ENCODE measurements at places on chromosomes 11 and 22. TPM values are rescaled to one million over a fixed set of nuclear protein-coding genes. Genes with fewer than 3 reads are reported as not detected.

PLAAT5 gene
- 1.5 TPM for total RNA-seq

NUP98 gene
- 40.3 TPM for total RNA-seq

OR5B21 gene
- not detected for total RNA-seq

SCGB1D2 gene
- 4.0 TPM for total RNA-seq

OR1S2 gene
- not detected for total RNA-seq

IFITM1 gene
- total RNA-seq: 101 TPM

TRIM48 gene
- total RNA-seq: not detected

KCTD14 gene
- 0.15 TPM for total RNA-seq

SHANK2 gene
- total RNA-seq: 0.32 TPM

MS4A6A gene
- 49.3 TPM for total RNA-seq

CHRM1 gene
- 0.07 TPM for total RNA-seq

ALX4 gene
- 0.07 TPM for total RNA-seq

ADM gene
- 23.4 TPM for total RNA-seq

MGAT3 gene
- total RNA-seq: 6.3 TPM

CRYBB2 gene
- total RNA-seq: not detected

PMM1 gene
- total RNA-seq: 12.9 TPM

OR5B17 gene
- not detected for total RNA-seq

MMP11 gene
- 32.3 TPM for total RNA-seq

DLG2 gene
- 5.7 TPM for total RNA-seq

OR1S1 gene
- total RNA-seq: not detected

YAP1 gene
- total RNA-seq: 98.6 TPM

CLTCL1 gene
- 9.6 TPM for total RNA-seq

MED17 gene
- 20.3 TPM for total RNA-seq

LRRC4C gene
- total RNA-seq: 0.57 TPM

IGF2 gene
- total RNA-seq: 88.2 TPM

LMNTD2 gene
- 0.20 TPM for total RNA-seq

THOC5 gene
- total RNA-seq: 41.5 TPM

ADAMTS8 gene
- 0.42 TPM for total RNA-seq

KDM4E gene
- not detected for total RNA-seq

ACP2 gene
- 20.3 TPM for total RNA-seq

TMEM86A gene
- total RNA-seq: 4.5 TPM

ELF5 gene
- not detected for total RNA-seq

APOBEC3F gene
- total RNA-seq: 4.4 TPM

SPON1 gene
- total RNA-seq: 3.4 TPM

IL10RA gene
- total RNA-seq: 6.0 TPM

IGHMBP2 gene
- total RNA-seq: 14.7 TPM

TMPRSS5 gene
- total RNA-seq: 0.69 TPM

C1QTNF5 gene
- total RNA-seq: 14.4 TPM

EXT2 gene
- total RNA-seq: 27.2 TPM

RIMBP3C gene
- total RNA-seq: not detected

TNRC6B gene
- total RNA-seq: 49.3 TPM

DSCAML1 gene
- total RNA-seq: 1.2 TPM

PTPRCAP gene
- total RNA-seq: 2.0 TPM

FAM111A gene
- 8.4 TPM for total RNA-seq

SLC43A3 gene
- total RNA-seq: 20.6 TPM

CEND1 gene
- total RNA-seq: not detected

SYCE3 gene
- total RNA-seq: not detected

MS4A15 gene
- total RNA-seq: not detected

CNTN5 gene
- total RNA-seq: not detected

SELENOM gene
- 32.9 TPM for total RNA-seq

NRGN gene
- 4.1 TPM for total RNA-seq

OR52H1 gene
- not detected for total RNA-seq

CSTF3 gene
- total RNA-seq: 9.8 TPM

SMTNL1 gene
- total RNA-seq: not detected

OR52A1 gene
- total RNA-seq: not detected

ELMOD1 gene
- total RNA-seq: 0.92 TPM

PLAAT4 gene
- total RNA-seq: 25.3 TPM

MYBPC3 gene
- 2,596 TPM for total RNA-seq

ANO1 gene
- total RNA-seq: 6.8 TPM

Data from left ventricle myocardium superior (tissue), 1 donor.